ENCODE measurements at places on chromosomes 1 and 21.

DNA sequence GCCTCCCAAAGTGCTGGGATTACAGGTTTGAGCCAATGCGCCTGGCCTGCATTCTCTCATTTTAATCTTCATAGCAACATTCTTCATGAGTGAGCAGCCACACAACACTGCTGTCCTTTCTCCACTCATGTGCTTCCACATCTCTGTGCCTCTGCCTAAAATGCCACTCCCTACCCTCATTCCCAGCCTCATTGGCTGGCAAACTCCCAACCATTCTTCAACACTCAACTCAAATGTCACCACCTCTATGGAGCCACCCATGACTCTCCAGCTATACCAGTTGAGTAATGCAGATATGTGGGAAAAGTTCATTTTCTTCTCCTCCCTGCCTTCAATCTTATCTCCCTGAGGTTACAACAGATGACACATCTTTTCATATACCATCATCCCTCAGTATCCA, 53.9 kb upstream of the ZC3H12A start:
- no peak for DNase-seq

GRCh38 chr1:160400646-160401486, 502 bp downstream of the VANGL2 start:
- no peak for DNase-seq

GRCh38 chr1:41812051-41812450, 106.7 kb downstream of the HIVEP3 start:
- no peak for DNase-seq

GRCh38 chr1:204528241-204528640, 12.0 kb downstream of the MDM4 start:
- DNase-seq = no peak

- DNase-seq = no peak
Observed at GRCh38 chr1:238690415-238690814, 696.0 kb upstream of the CHRM3 start.

- DNase-seq = no peak
Observed at GRCh38 chr1:22249928-22250680, 107.2 kb upstream of the WNT4 start.

All from GM04503 (cell line).